GM23248 (cell line): ENCODE measurements at places on chromosomes 13 and 19. TPM values are rescaled to one million over a fixed set of nuclear protein-coding genes. Genes with fewer than 3 reads are reported as not detected.

Gene ZNF492
- total RNA-seq, result 0.13 and 0.65 TPM in 2 replicates

Gene ZNF729
- not detected in 2 replicates for total RNA-seq

Gene DCT
- total RNA-seq, result not detected in 2 replicates

Gene ZNF135
- 5.1 and 6.4 TPM in 2 replicates for total RNA-seq

Gene TMEM59L
- 0.13 and 0.97 TPM in 2 replicates for total RNA-seq

Gene ZNF813
- 2.0 and 2.7 TPM in 2 replicates for total RNA-seq

Gene NUMBL
- 33.4 and 49.7 TPM in 2 replicates for total RNA-seq

DNA sequence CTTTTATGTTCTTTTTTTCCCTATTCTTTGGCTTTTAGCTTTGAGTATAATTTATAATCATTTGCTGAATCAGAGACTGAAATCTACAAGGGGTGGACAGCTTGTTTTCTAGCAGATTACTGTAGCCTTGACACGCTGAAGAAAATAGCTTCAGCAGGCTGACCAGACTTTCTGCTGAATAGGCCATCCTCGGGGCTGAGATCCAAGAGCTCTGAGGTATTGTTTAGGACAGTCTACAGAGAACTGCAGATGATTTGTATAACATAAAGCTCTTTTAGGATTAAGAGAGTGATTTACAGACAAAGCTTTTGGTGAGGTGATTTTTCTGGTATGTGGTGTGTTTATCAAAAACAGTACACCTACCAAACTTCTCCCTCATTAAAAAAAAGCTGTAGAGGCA lies 16.8 kb downstream of the POLR1D start:
- H3K36me3 ChIP-seq, result no peaks in the 10 kb centered on the region
- peak; percentile 48 for DNase-seq
- H3K27ac ChIP-seq, result peak overlapping the region; percentile 17; the same call in 1 of the 2 replicates

GRCh38 chr13:39931505-39931904 lies 276.0 kb downstream of the COG6 start:
- no peaks in the 10 kb centered on the region; the same call in 1 of the 2 replicates for H3K27me3 ChIP-seq
- H3K4me3 ChIP-seq, result no peak overlapping the region
- no peaks in the 10 kb centered on the region for H3K4me1 ChIP-seq

GRCh38 chr19:9720541-9720940 lies 45.6 kb upstream of the ZNF562 start:
- no peak overlapping the region for H3K4me3 ChIP-seq
- H3K27me3 ChIP-seq, result no peaks in the 10 kb centered on the region
- H3K4me1 ChIP-seq, result no peaks in the 10 kb centered on the region
- H3K27ac ChIP-seq, result no peak overlapping the region
- H3K36me3 ChIP-seq, result no peaks in the 10 kb centered on the region

GRCh38 chr19:4676955-4677731 lies 7.0 kb upstream of the MYDGF start:
- no peaks in the 10 kb centered on the region for H3K4me1 ChIP-seq
- no peak overlapping the region for H3K4me3 ChIP-seq
- DNase-seq, result peak; percentile 67
- no peak overlapping the region for H3K27ac ChIP-seq
- H3K36me3 ChIP-seq, result peaks cover 3% of the 10 kb centered on the region; the same call in 1 of the 2 replicates
- H3K27me3 ChIP-seq, result no peaks in the 10 kb centered on the region

DNA sequence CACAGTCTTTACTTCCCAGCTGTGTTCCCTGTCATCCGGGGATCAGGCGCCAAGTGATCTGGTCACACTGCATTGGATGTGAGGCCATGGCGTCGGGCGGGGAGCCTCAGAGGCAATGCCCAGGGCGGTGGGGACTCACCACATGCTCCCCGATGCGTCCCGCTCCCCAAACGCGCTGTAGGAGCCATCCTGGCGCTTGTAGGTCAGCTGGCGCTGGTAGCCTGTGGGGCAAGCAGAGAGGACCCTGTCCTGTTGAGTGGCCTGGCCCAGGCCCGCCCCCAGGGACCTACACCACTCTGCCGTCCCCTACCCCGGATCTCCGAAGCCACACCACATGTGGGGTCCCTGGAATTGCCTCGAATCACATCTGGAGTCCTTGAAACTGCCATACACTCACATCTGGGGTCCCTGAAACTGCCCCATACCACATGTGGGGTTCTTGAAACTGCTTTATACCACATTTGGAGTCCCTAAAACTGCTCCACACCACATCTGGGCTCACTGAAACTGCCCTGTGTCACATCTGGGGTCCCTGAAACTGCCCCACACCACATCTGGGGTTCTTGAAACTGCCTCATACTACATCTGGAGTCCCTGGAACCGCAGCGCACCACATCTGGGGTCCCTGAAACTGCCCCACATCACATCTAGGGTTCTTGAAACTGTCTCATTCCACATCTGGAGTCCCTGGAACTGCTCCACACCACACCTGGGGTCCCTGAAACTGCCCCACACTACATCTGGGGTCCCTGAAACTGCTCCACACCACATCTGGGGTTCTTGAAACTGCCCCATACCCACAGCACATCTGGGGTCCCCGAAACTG lies 33.2 kb downstream of the F2RL3 start:
- H3K27me3 ChIP-seq, result 0 out of 2 replicates have a peak, but pooled peaks cover 6% of the 10 kb centered on the region
- no peak overlapping the region for H3K27ac ChIP-seq
- no peak overlapping the region for H3K4me3 ChIP-seq
- H3K4me1 ChIP-seq, result no peaks in the 10 kb centered on the region

- no peak overlapping the region for H3K27ac ChIP-seq
- no peaks in the 10 kb centered on the region for H3K36me3 ChIP-seq
- no peak overlapping the region for H3K4me3 ChIP-seq
Measured at GRCh38 chr13:47822036-47822435, 179.0 kb downstream of the SUCLA2 start.

DNA sequence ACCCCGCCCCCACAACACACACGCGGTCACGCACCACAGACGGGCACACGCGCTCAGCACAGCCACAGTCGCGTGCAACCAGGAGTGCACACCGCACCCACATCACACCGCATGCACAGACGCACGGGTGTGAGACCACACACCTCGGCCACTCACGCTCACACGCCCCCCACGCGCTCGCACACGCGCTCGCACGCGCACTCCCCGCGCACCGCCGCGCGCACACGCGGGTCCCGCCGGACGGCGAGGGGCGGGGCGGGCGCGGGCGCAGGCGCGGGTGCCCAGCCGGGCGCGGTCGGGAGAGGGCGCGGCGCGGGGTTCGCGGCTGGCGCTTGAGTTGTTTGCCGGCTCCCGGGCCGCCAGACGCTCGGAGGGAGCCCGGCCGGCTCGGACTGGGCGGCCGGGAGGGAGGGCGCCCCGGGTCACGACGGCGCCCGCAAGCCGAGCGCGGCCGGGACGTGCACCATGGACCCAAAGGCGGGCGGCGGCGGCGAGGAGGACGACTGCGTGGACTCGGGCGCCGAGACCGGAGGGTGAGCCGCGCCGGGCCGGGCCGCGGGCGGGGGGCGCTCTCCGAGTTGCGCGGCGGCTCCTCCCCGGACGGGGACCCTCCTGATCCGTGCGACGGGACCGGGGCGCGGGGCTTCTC lies at the start of gene FAM124A:
FAM124A (plus strand) TSS at position 362 of the 649 bp plus-strand sequence; CDS start at position 466, 104 bp downstream.
- peak; percentile 75 for DNase-seq
- H3K4me3 ChIP-seq, result peak within 1 kb of the TSS; percentile 70
- no peak within 1 kb of the TSS for H3K27ac ChIP-seq
- no peaks in the 10 kb centered on the region for H3K4me1 ChIP-seq
- H3K36me3 ChIP-seq, result no peaks in the 10 kb centered on the region

- H3K4me3 ChIP-seq, result peak overlapping the region; percentile 43; the same call in 1 of the 2 replicates
- DNase-seq, result no peak
- no peak overlapping the region for H3K27ac ChIP-seq
- H3K27me3 ChIP-seq, result peaks cover 13% of the 10 kb centered on the region
- no peaks in the 10 kb centered on the region for H3K4me1 ChIP-seq
Measured at GRCh38 chr19:38565691-38566105, 52.1 kb downstream of the MAP4K1 start.

DNA sequence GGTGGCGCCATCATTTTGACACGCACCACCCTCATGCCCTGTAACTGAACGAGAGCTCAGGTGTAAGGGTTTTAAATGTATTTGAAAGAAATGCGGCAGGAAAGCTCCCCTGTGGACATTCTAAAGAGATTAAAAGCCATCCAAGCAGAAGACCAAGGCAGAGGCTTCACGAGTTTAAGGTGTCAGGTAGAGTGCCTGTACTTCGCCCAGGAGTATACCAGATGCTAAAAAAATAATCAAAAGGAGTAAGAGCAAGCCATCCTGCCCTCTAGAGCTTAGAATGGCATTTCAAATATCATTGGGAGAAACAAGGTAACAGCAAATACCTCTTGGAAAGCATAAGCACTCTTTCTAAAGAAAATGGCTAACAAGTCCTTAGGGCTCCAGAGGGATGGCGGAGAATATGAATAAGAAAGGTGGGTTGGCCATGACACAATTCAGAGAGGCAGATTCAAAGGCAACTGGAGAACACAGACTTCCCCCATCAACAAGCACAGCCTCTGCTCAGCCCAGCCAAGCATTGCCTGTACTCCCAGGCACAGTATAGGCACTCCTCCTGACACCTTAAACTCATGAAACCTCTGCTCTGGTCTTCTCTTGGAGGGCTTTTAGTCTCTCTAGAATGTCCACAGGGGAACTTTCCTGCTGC lies 447.6 kb downstream of the SUCLA2 start:
- H3K27me3 ChIP-seq, result no peaks in the 10 kb centered on the region
- DNase-seq, result no peak
- H3K4me1 ChIP-seq, result no peaks in the 10 kb centered on the region
- H3K36me3 ChIP-seq, result no peaks in the 10 kb centered on the region
- no peak overlapping the region for H3K4me3 ChIP-seq

- peak; percentile 35 for DNase-seq
- H3K4me1 ChIP-seq, result no peaks in the 10 kb centered on the region
- no peaks in the 10 kb centered on the region for H3K27me3 ChIP-seq
- H3K27ac ChIP-seq, result no peak overlapping the region
Measured at GRCh38 chr13:22114630-22115311, 443.9 kb downstream of the FGF9 start.

DNA sequence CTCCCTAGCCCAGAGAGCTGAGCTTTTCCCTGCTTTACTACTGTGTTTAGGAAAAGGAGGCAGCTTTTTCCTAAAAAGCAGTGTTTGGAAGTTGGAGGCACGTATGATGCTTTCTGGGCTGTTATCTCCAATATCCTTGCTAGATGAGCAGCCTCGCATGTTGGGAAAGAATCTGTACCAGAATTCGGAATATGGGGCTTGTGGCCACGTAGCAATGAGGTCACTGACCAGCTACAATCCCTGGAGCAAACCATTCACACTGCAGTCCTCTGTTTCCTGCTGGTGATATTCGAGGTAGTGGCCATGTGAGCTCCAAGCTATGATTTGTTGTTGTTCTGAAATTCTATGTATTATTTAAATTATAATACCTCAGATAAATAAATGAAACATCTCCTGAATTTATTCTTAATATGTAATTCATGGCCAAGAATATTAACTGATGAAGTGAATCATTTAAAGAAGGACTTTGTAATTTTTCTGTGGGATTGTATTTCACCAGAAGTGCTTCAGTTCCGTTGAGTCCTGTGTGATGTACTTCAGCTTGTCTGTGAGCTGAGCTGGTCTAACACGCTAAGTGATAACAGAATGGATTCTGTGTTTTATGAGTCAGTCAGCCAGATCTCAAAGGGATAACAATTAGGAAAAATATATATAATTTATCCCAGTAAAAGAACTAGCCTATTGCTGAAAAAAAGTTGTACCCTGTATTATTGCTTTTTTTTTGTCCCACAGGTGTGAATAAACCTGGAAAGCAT lies 319.5 kb downstream of the SHISA2 start:
- H3K4me1 ChIP-seq, result no peaks in the 10 kb centered on the region
- no peaks in the 10 kb centered on the region for H3K36me3 ChIP-seq
- no peak overlapping the region for H3K27ac ChIP-seq
- H3K27me3 ChIP-seq, result no peaks in the 10 kb centered on the region
- no peak overlapping the region for H3K4me3 ChIP-seq
- peak; percentile 5 for DNase-seq

DNA sequence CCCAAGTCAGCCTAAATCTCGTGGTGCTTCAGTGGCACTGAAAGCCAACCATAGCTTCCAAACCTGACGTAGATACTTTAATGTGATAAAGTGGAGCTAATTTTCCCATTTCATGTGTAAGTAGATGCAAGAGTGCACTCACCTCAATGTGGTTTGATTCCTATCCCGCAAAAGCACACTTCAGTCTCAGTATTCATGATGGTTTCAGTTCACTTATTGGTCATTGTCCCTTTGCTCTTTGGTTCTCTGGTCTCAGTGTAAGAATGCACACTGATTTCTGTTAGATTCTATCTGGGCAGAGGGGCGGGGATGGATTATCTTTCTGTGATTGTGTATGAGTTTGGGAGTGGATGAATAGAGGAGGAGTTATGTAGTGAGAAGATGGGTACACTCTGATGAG lies 340.6 kb downstream of the KCNRG start:
- no peaks in the 10 kb centered on the region for H3K27me3 ChIP-seq
- DNase-seq, result no peak

GRCh38 chr19:23309926-23310325 lies 59.7 kb upstream of the ZNF724 start:
- H3K36me3 ChIP-seq, result no peaks in the 10 kb centered on the region
- DNase-seq, result no peak
- H3K27me3 ChIP-seq, result no peaks in the 10 kb centered on the region
- H3K4me3 ChIP-seq, result no peak overlapping the region

DNA sequence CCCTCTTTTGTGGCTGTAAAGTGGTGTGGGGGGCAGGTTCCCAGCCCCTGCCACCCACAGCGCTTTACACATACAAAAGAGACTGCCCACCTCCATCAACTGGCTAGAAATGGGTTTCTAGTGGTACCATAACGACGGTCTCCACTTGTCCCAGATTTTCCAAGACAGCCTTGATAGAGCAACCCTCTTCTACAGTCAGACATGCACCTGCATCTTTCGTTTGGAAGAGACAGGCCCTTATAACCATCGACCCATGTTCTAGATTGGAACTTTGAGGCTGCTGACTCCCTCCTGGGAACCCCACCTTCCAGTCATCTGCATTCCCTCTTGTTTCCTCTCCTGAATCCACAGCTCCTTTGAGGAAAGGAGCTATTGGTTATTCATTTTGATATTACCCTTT lies 63.1 kb downstream of the GSX1 start:
- H3K27me3 ChIP-seq, result peaks cover 10% of the 10 kb centered on the region; the same call in 1 of the 2 replicates
- no peaks in the 10 kb centered on the region for H3K4me1 ChIP-seq
- no peak for DNase-seq
- no peaks in the 10 kb centered on the region for H3K36me3 ChIP-seq

GRCh38 chr19:16170134-16170533 lies 3.2 kb downstream of the CIB3 start:
- H3K27ac ChIP-seq, result no peak overlapping the region
- no peak for DNase-seq

- no peaks in the 10 kb centered on the region for H3K27me3 ChIP-seq
- peak within 1 kb of the TSS; percentile 82 for H3K4me3 ChIP-seq
- H3K36me3 ChIP-seq, result no peaks in the 10 kb centered on the region
- H3K4me1 ChIP-seq, result 0 out of 2 replicates have a peak, but pooled peaks cover 13% of the 10 kb centered on the region
- DNase-seq, result peak; percentile 96
Measured at GRCh38 chr19:53132141-53132991, at the start of gene ZNF415. ZNF415 (minus strand) TSS chr19:53132910; CDS start chr19:53122676, 10,234 bp downstream.

- peak overlapping the region; percentile 61 for H3K4me3 ChIP-seq
- peaks cover 78% of the 10 kb centered on the region for H3K4me1 ChIP-seq
- peak overlapping the region; percentile 98 for H3K27ac ChIP-seq
- no peaks in the 10 kb centered on the region for H3K36me3 ChIP-seq
- H3K27me3 ChIP-seq, result no peaks in the 10 kb centered on the region
- DNase-seq, result peak; percentile 92
Measured at GRCh38 chr19:13056052-13056660, 46.5 kb downstream of the LYL1 start.

GRCh38 chr13:21849323-21849722 lies 178.4 kb downstream of the FGF9 start:
- no peak overlapping the region for H3K4me3 ChIP-seq
- H3K27ac ChIP-seq, result no peak overlapping the region
- H3K4me1 ChIP-seq, result no peaks in the 10 kb centered on the region
- no peaks in the 10 kb centered on the region for H3K27me3 ChIP-seq

GRCh38 chr19:33702606-33703437 lies 81.1 kb downstream of the CHST8 start:
- H3K4me3 ChIP-seq, result no peak overlapping the region
- H3K27me3 ChIP-seq, result no peaks in the 10 kb centered on the region
- H3K4me1 ChIP-seq, result no peaks in the 10 kb centered on the region
- H3K27ac ChIP-seq, result no peak overlapping the region
- H3K36me3 ChIP-seq, result no peaks in the 10 kb centered on the region
